Fibroblast of the aortic adventitia (primary cell): ENCODE measurements at places on chromosomes 7 and 10.

DNA sequence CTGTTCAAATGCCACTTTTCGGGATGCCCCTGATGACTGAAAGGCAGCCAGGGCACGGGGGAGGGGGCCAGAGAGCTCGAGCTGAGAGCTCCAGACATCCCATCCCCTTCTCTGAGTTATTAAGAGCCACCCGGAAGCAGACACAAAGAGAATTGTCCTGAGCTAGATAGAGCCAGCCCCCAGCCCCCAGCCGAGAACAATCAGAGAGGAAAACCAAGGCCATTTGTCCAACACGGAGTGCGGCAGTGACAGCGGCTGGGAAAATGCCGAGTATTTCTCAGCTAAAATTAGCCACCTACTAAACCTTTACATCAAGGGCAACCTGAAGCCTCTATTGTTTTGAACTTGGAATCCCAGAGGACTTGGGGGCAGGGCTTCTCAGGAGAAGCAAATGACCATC, 51.0 kb downstream of the UNC5B start:
- no peak for DNase-seq

DNA sequence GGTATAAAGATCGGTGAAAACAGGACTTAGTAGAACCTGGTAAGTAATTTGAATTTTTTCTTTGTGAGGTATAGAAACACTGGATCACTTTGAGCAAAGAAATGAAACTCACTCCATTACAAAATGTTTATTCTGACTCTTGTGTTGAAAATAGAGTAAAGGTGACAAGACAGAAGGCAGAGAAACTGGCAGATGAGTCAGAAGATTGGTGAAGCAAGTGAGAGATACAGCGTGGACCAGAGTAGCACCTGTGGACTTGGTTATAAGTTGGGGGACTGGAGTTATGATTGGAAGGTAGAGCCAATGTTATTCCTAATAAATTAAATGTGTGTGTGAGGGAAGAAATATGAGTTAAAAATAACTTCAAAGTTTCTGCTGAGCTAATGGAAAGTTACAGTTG, 620.9 kb downstream of the ZWINT start:
- DNase-seq, result no peak

DNA sequence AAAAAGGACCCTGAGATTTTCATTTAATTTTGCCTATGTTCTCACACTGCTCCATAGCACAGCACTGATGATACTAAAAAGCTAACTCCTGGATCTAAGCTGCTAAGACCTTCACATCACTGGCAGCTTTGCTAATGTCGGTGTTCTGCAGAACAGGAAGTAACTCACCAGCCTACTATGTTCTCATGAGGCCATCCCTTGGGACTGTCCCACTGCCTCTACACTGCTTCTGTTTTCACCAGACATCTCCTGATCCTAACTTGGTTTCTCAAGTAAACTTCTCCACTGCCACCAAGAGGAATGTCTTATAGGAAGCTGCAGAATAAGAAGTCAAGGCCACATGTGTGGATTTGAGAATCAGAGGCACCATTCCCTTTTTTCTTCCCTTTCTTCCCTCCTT, 15.1 kb downstream of the HTR7 start:
- DNase-seq, result no peak

GRCh38 chr7:151080522-151081169, at the start of gene FASTK:
Gene FASTK, minus strand, starts transcription at chr7:151080809. Its CDS starts 43 bp downstream, at chr7:151080766.
- DNase-seq, result peak; percentile 84

- no peak for DNase-seq
Observed at GRCh38 chr10:86586516-86586915, 64.9 kb upstream of the WAPL start.

DNA sequence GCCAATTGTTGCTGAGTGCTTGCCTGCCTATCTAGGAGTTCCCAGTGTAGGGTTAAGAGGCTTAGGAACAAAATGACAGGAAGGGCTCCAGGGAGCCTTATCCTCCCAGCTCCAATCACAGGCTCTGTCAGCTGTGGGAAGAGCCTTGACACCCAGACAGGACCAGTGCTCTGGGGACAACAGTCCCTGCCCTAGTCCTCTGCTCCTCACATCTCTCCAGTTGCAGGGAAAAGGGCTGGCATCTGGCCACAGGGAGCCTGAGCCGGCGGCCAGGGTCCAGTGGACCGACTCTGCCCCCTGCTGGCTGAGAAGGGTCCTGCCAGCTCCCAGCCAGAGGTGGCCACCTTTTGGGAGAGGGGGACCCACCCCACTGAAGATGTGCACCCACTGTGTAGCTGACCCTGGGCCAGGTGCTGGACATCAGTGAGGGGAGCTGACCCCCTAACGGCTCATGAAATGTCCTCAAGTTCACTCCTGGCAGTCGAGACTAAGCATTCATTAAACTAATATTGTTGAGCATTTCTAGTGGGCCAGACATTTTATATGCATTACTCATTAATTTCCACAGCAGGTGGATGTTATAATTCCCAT, 17.6 kb downstream of the DNAJB12 start:
- peak; percentile 74 for DNase-seq

DNA sequence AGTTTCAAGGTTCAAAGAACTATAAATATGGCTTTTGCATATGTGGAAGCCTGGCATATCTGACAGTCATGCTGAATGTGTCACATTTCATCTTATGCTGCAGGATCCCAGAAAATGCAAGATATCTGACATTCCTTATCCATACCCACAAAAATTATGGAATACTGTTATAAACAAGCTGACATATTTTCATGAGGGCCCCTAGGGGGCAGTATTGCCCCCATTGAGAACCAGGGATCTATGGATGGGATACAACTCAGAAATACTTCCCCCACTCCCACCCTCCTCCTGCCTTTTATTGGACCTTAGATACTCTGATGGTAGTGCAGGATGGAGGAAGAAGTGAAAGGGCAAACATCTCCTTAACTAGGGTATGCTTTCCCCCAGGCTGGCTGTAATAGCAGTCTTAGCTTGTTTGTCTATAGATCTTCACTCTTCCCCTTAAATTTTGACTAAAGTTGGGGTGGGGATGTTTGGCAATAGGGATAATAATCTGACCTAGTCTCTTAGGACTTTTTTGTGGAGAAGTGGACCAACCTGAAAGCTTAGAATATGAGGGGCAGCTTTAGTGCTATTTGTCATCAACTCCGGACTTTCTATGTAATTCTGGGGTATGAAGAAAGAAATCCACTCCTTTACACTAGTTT, 3.5 kb upstream of the GNGT1 start:
- DNase-seq, result peak; percentile 77

DNA sequence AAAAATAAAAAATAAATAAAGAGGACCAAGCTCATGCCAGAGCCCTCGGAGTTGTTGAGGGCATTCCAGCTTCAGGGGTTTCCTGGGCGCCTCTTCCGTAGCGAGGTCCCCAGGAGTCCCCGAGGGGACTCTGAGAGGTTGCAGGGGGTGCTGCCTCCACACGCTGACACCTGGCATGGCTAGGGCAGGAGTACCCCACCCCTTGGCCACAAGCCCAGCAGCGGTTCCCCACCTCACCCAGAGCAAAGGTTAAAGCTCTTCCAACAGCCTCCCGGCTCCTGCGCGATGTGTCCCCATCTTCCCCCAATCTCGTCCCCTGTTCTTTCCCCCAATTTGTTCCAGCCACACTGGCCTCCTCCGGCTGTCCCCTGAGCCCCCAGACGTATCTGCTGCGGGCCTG, 4.5 kb downstream of the AMZ1 start:
- DNase-seq, result no peak

- no peak for DNase-seq
Observed at GRCh38 chr10:50437248-50437647, 185.9 kb upstream of the ASAH2 start.

- DNase-seq, result no peak
Observed at GRCh38 chr10:17222329-17222728, 5.7 kb upstream of the VIM start.

DNA sequence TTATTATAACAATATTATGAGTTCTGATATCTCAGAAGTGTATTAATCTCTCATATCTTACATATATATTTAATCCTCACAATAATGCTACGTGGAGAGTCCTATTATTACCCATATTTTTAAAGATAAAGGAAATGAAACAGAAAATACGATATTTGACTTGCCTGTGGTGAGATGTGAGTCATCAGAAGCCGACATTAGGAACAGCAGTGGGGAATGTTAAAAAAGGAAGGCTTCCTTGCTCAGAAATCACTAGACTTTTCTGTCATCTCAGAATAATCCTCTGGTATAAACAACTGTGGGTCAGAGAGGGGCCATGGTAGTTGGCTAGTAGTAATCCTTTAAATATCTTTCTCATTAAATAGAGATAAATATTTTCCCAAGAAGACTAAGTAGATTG, 402.3 kb upstream of the PCDH15 start:
- no peak for DNase-seq

DNA sequence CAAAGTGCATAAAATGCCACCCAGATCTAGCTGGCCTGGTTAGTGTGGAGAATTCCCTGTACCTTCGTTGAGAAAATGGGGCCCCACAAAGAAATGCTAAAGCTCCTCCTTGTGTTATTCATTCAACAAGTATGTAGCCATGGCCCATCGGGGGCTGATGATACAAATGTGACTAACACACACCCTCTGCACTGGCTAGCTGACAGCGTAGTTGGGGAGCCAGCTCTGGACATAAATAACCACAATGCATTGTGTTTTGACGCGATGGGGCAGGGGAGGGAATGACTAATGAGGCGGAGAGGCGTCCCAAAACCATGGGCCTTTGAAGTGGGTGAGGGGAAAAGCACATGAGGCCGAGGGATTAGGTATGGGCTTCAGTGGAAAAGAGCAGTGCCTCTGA, 28.2 kb upstream of the ASL start:
- peak; percentile 97 for DNase-seq

- DNase-seq, result no peak
Observed at GRCh38 chr10:122466951-122467381, 5.6 kb downstream of the HTRA1 start.

- DNase-seq, result no peak
Observed at GRCh38 chr7:155959894-155960293, 147.6 kb upstream of the SHH start.

DNA sequence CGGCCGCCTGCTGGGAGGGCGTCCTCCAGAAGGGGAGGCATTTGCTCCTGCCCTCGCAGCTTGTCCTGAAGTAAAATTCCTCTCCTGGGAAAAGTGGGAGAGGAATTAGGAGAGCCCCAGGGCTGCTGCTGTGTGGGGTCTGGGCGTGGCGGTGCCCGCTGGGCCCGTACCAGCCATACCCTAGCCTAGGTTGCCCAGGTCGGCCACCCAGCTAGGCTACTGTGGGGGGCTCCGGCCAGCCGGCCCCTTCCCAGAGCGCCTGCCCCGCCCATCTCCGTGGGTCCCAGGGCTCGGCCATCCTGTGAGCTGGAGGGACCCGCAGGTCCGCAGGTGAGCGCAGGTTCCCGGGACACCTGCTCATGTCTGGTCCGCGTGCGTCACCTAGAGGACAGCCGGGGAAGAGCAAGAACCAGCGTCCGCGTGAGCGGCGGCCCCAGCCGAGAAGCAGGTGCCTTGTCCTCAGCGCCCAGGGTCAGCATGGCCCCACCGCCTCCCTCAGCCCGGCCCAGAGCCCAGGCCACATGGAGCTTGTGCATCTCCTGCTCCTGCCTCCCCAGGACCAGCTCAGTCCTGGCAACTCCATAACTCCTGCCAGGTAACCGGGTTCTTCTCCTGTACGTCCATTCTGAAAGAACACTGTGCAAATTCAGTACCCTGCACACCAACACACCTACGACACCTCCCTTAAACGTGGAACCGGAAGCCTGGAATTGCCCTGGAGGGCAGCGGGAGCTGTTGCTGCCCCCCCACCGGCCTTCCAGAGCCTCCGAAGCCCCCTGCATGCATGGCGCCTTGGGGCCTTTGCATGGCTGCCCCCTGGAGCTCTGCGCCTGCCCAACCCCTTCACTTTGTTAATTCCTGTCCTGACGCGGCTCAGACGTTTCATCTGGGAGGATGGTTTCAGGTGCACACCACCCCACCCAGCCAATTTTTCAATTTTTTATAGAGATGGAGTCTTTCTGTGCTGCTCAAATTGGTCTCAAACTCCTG, 22.8 kb upstream of the FOXL3 start:
- DNase-seq, result no peak

DNA sequence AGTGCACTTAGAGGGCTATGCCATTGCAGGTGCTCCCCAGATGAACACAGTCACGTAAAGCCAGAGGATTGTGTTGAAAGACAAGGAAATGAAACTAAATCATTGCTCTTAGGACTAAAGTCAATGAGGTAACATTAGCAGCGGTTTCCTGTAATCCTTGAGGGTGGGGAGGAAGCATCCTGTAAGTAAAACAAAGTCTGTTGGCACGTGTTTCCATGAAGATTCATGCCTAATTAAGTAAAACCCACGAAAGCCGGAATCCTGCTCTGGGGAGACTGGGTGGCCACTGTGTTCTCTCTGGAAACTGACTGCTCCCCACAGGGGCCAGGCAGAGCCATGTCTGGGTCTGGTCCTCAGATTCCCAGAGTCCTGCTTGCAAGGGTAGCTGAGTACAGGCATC, 18.3 kb downstream of the STEAP1B start:
- DNase-seq, result no peak

DNA sequence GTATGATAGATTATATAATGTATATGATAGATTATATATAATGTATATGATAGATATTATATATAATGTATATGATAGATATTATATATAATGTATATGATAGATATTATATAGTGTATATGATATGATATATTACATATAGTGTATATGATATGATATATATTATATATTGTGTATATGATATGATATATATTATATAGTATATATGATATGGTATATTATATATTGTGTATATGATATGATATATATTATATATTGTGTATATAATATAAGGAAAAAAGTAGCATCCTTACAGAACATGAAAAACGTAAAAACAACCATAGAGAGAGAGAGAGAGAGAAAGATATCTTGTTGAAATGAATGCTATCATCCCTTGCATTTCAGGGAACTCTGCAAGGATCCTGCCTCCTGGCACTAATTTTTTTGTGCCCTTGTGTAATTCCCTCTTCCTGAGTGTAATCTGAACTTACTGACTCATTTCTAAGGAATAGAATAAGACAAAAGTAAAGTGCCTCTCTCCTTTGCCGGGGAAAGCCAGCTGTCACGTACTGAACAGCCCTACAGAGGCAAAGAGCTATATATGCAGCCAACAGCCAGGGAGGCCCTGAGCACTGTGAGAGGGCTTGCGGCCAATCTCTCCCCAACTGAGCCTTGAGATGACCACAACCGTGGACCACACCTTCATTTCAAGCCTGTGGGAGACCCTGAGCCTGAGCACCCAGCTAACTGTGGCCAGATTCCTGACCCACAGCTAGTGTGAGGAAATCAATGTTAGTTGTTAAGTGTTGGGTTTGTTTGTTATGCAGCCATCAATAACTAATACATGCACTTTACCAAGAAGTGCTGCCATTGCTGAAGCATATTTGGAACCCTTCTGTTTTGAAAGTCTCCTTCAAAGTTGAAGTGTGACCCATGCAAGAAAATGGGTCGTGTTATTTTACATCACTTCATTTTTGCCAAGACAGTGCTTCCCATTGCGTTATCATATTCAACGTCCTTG, 61.1 kb upstream of the EZH2 start:
- peak; percentile 83 for DNase-seq

DNA sequence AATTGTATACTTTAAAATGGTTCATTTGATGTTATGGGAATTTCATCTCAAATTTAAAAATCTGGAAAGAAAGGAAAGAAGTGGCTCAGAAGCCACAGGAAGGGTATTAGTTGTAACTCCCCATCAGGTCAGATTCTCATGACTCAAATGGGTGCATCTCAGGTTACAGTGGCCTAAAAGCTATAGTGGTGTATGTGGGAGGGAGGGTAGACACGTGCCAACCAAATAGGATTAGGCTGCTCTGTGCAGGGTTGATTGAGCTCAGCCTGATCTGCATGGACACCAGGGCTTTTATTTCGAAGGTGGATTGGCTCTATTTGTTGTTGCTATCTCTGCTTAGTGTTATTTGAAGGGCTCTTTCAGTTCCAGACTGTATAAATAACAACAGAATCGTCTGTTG, 121.5 kb upstream of the PRR15 start:
- no peak for DNase-seq
